ENCODE measurements at places on chromosomes 12 and 14. TPM values are rescaled to one million over a fixed set of nuclear protein-coding genes. Genes with fewer than 3 reads are reported as not detected.
A peak's percentile ranks its signal among the peaks of the same experiment; 100 is the strongest.

DNA sequence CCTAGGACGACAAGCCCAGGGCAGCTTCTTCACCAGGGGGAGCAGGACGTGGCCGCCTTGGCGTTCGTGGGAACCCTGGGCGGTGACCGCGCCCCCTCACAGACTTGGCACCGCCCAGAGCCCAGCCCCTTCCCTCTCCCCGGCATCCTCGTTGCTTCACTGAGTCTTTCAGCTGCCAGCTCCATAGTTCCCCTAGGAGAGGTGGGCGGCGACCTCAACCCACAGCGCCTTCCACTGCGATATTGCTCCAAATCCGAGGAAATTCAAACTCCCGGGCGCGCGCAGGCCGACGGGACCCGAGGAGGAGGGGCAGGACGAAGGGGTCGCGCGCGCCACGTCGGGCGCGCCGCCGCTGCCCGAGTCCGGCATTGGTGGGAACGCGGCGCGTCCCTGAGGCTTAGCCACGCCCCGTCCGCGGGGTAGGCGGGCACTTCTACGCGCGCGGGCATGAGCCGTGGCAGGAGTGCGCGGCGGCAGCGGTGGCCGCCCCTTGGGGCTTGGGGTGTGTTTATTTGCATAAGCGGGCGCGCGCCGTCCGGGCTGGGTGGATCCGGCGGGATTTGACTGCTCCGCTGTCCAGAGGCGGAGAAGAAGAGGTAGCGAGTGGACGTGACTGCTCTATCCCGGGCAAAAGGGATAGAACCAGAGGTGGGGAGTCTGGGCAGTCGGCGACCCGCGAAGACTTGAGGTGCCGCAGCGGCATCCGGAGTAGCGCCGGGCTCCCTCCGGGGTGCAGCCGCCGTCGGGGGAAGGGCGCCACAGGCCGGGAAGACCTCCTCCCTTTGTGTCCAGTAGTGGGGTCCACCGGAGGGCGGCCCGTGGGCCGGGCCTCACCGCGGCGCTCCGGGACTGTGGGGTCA is at the start of the genes APAF1 and IKBIP:
APAF1 (plus strand) TSS at position 579 of the 860 bp plus-strand sequence. CDS start 3,070 bp downstream, outside the sequence.
IKBIP (minus strand) TSS at position 77 of the 860 bp plus-strand sequence. CDS start 87 bp downstream, outside the sequence.
- DNase-seq, result peak; percentile 96

Gene ERGIC2
- 41.4 TPM for total RNA-seq

- no peak for DNase-seq
Measured at GRCh38 chr14:27623782-27624181, 1025.9 kb upstream of the NOVA1 start.

DNA sequence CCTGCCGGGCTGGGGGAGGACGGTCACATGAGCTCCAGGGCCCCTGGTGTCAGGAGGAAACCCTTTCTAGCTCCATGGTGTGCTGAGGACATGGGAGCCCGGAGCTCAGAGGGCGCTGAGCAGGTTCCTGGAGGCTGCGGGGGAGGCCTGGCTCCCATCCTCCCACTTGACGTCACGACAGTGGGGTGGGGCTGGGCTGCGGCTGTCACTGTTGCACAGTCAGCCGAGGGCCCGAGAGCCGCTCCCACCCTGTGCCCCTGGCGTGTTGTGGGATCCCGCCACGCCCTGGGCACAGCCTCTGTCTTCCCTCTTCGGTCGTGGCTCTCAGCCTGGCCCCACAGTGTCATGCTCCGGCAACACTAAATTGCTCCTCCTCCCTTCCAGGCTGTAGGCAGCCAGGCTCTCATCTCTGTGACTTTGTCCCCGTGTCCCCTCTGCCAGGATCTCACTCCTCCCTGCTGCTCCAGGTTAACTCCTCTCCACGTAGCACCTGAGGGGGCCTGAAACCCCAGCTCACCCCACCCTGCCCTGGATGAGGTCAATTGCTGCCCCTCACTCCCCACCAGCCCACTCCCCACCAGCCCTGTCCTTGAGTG is 33.0 kb downstream of the BEGAIN start:
- DNase-seq, result no peak

DNA sequence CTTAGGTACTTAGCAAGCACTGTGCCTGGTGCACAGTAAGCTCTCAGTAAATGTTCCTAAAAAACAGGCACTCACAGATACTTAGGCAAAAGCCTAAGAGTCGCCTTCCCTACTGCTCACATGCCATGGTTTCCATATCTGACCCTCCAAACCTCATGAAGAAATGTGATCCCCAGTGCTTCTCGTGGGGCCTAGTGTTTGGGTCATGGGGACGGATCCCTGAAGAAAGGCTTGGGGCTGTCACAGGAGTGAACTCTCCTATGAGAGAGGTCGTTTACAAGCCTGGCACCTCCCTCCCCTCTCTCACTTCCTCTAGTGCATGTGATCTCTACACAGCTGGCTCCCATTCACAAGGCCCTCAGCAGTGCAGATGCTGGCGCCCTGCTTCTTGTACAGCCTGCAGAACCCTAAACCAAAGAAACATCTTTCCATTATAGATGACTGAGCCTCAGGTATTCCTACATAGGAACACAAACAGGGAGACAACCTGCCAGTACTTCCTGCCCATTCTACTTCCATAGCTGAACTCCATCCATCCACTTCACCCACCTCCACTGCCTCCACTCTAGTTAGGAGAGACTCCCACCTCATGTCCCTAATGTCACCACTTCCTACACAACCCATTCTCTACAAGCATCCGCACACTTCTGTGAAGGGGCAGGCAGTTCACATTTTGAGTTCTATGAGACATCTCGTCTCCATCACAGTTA is 2.9 kb downstream of the SLC15A4 start:
- DNase-seq, result no peak

Gene GDF3
- not detected for total RNA-seq

GRCh38 chr12:20588042-20588441 is 107.1 kb upstream of the SLCO1C1 start:
- DNase-seq, result no peak

DNA sequence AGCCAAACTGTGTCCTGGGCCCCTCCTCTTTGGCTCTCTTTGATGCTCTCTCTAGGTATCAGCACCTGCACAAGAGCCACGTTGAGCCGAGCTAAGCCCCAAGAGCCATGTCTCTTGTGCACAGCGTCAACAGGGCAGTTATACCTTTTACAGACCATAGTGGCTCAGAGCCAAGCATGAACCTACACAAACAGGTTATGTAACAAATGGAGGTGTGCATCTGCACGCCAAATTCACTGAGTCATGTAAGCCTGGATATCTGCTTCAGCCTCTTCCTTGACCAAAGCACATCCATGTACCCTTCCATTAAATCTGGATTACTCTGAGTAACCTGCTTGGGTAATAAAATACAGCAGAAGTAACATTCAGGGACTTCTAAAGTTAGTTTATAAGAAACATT is 509.7 kb downstream of the NAV3 start:
- DNase-seq, result no peak

GRCh38 chr14:71474301-71475265 is 457.6 kb upstream of the RGS6 start:
- DNase-seq, result no peak

DNA sequence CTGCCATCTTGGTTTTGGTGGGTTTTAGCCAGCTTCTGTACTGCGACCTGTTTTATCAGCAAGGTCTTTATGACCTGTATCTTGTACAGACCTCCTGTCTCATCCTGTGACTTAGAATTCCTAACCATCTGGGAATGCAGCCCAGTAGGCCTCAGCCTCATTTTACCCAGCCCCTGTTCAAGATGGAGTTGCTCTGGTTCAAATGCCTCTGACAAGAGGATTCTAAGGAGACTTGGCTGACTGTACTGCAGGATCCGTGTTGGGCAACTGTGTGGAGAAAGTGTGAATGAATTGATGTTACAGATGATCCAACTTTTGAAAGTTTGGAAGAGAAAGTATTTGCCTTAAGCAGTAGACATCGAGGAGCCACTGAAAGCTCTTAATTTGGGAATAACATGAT is 91.0 kb downstream of the TTLL5 start:
- no peak for DNase-seq

Gene CABP1
- total RNA-seq, result not detected

GRCh38 chr14:59103396-59103795 is 85.1 kb upstream of the DAAM1 start:
- no peak for DNase-seq

Gene MDM2
- total RNA-seq, result 96.3 TPM

DNA sequence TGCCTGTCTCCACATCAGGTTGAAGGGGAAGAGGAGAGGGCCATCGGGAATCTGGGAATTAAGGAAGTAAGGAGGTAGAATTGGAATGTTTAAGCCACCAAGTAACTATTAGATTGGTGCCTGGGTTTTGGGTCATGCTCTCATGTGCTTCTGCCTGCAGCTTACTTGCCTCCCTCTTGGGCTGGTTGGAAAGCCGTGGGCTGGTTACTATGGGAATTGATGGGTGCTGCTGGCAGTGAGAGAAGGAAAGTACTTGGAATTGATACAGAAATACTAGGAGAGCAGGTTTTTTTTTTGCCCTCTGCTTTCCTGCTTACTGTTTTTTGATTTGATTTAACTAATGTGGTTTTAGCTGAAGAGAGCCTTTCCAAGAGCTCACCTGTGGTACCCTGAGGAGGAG is 493.5 kb upstream of the RGS6 start:
- DNase-seq, result no peak

Gene NANOG
- total RNA-seq, result not detected

DNA sequence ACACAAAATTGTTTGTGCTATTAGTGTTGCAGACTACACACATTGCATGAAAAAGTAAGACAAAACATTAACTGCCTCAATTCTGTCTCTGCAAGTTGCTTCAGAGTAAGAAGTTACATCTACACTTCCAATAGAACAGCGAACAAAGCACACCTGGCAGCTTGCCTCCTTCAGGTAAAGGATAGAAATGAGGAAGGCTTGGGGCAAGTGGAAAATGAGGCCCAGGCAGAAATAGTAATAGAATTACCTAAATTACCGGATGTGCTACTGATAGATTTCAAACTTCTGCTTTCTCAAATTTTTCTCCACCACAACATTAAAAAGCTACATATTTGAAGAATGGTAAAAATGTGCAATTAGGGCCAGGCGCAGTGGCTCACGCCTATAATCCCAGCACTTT is 37.7 kb downstream of the CCDC175 start:
- DNase-seq, result no peak

Gene PKP2
- total RNA-seq, result 0.25 TPM

Gene PYGL
- 12.4 TPM for total RNA-seq

- DNase-seq, result peak; percentile 73
Measured at GRCh38 chr12:9634177-9634803, 26.6 kb upstream of the KLRB1 start.

Gene FAIM2
- 0.05 TPM for total RNA-seq

Gene CYP27B1
- 1.7 TPM for total RNA-seq

- no peak for DNase-seq
Measured at GRCh38 chr12:131192951-131193350, 239.2 kb downstream of the ADGRD1 start.

- DNase-seq, result no peak
Measured at GRCh38 chr12:94670898-94671297, 20.5 kb upstream of the TMCC3 start.

GRCh38 chr12:107767466-107767865 is 6.5 kb upstream of the PRDM4 start:
- no peak for DNase-seq

DNA sequence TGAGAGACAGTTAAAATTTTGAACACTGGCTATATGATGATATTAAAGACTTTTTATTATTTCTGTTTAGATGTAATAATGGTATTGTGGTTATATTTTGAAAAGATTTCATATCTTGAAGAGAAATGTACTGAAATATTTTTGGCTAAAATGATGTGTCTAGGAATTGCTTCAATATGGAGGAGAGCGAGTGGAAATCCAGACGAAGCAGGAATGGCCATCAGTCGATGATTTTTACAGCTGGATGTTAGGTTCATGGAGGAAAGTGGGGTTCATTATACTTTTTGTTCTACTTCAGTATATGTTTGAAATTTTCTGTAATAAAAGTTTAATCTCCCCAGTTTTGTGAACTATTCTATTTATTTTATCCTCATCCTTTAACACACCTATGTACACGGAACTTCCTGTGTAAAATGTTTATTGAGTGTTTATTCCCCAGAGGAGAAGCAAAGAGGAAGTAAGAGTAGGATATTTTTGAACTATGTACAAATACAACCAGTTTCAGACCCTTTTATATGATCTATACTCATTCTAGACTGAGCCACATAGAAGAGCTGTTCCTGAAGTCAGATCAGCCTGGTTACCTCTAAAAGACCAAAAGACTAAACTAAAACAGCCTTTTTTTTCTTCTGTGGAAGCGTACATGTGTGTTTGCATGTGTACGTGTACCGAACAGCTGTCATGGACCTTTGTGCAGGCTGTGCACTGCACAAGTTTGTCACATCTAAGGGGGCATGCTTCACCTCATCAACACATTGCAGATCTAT is 211.0 kb upstream of the NUDT4 start:
- no peak for DNase-seq

Gene SERPINA9
- not detected for total RNA-seq

Gene DTD2
- total RNA-seq, result 12.9 TPM

- no peak for DNase-seq
Measured at GRCh38 chr12:50734409-50735263, 29.3 kb upstream of the ATF1 start.

DNA sequence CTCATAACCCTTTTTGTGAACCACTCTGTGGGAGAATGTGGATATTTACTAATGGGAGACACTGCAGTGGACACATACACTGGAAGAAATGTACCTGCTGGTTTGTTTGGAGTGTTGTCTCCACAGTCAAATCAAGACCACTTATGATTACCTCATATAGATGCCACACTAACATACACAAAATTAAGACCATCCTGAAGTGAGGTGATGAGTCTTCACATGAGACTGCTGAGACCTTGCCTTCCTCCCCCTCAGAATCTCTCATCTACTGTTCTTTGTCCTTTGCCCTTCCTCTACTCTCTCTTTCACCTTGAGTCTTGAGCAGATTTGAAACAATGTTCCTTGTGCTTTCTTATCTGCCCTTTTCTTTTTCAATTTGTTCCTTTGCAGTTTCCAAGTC is 4.3 kb downstream of the KRT6A start:
- DNase-seq, result no peak

Gene ADCY4
- total RNA-seq, result 7.9 TPM

DNA sequence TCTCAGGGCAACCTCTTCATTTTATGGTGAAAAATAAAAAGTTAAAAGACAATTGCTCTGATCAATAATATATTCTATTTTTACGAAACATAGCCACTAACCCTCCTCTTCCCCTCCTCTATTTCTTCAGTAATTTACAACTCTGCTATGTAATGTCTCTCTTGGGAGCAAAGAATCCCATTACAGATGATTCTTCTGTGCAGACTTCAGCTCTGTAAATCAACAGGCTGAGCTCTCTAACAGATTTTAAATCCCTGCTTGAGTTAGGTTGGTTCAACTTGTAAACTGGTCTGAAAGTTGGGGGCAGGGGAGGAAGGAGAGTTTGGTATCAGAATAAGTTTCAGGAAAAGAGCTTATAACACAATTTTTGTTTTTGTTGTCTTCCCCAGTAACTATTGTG is 151.0 kb downstream of the SLC25A21 start:
- no peak for DNase-seq

Gene CEBPE
- 0.25 TPM for total RNA-seq

Measured in T-helper 17 cell (primary cell).